Adipocyte (in vitro differentiated cells): ENCODE measurements at places on chromosomes 7 and 10.
A peak's percentile ranks its signal among the peaks of the same experiment; 100 is the strongest.

DNA sequence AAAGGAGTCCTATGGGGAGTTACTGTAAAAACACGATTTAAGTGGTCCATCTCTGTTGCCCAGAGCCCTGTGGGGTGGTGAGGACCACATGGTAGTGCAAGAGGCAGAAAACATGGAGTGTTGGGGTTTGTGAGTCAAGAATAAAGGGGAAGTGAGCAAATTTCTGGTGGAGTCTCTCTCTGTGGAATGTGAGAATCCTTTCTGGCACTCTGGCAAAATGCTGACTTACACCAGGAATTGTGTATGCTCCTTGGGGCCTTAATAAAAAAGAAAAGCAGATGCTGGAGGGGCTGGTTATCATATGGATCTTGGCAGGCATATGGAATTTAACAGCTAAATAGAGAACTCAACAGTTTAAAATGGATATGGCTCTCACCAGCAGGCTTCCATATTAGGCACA is 486.0 kb downstream of the TNS3 start:
- DNase-seq, result no peak

DNA sequence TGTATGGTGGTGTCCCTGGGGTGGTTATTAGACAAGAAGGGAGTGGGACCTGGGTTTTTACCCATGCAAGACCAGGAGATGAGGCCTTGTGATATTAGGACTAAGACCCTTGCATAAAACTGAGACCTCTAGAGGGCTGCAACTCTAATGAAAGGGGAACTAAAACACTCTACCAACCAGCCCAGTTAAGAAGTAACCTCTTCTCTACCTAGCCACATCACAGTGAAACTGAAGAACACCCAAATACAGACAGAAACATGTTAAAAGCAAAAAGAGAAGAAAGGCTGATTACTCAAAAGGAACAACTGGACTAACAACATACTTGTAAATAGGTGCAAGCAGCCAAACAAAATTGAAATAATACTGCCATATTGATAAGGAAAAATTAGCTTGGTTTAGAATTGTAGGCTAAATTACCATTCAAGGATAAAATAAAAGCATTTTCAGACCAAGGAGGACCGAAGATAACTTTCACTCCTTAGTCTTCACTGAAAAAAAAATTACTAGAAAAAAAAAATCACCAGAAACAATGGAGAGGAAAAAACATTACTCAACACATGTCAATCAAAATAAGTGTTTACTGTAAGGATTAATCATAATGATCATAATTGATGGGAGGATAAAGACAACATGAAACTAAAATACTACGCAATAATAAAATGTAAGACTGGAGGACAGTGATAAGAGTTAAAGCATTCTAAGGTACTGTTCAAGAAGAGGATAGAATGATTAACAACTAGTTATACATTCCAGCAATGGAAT is 27.6 kb downstream of the ERLIN1 start:
- DNase-seq, result no peak

DNA sequence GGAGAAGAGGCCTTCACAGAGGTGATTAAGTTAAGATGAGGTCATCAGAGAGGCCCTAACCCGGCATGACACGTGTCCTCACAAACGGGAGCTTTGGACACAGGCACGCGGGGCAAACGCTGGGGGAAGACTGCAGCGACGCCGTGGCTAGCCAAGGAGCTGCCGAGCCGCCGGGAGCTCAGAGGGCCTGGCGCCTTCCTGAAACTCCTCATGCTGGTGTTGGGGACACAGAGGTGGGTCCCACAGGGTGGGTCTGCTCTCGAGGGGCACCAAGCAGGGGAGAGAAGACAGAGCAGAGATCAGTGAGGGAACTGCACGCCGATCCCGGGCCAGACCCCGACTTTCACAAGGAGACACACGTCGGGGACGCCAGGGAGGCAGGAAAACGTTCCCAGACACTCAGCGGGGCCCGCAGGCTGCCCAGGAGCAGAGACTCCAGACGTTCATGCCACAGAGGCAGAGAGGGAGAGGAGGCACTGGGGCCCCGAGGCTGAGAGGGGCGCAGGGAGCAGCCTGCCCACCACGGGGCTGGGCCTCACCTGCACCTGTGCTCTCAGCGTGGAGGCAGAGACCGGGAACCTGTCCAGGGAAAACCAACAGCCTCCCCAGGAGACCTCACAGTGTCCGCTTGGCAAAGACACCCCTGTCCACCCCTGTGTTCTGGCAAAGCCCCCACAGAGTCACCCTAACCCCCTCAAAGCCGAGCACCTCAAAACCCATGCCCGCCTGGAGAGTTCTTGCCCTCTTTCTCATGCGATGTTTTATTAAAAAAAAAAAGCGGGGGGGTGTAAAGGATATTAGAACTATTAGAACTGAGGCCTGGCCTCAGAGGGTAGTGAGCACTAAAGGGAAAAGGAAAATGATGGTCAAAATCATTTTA is 103.8 kb downstream of the PDGFA start:
- DNase-seq, result no peak

DNA sequence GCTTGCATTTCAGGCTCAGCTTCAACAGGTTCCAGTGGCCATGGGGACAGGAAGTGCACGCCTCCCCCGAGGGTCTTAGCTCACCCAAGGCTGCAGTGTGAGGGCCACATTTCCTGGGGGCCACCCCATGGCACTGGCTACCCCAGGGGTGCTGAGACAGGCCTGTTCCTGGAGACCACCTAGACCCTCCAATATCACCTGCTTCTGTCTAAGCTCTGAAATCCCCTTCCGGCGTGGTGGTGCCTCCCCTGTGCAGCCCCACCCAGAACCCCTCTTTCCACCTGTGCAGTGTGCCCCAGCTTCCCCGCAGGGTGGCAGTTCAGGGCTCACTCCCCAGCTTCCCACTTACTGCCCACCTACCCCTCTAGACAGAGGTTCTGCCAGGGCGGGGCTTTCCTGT is 83.1 kb downstream of the ADARB2 start:
- DNase-seq, result no peak

- peak; percentile 91 for DNase-seq
These were observed at the start of gene GPR85 for GRCh38 chr7:113086431-113086888. GPR85 (minus strand) TSS chr7:113086827; CDS start chr7:113084721, 2,106 bp downstream.

- DNase-seq, result no peak
These were observed 1.4 kb upstream of the HOXA7 start for GRCh38 chr7:27157702-27158431.

GRCh38 chr10:76133597-76134255 is 702.3 kb downstream of the LRMDA start:
- peak; percentile 51 for DNase-seq

DNA sequence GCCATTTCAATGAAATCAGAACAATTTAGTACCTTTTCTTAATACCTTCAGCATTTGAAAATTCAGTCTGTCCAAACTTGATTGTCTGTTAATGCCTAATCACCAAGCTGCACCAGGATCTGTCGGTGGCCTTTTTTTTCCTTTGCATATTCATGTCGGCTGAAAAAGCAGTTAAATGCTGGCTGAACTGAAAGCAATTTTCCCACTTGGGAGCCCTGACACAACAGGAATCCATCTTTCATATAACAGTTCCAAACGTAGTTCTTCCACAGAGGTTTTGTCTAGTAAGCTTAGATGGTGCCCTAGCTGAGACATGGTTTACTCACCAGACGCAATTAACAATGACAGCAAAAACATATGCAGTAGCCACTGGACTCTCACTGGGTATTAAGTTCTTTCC is 83.6 kb upstream of the CHCHD3 start:
- no peak for DNase-seq

GRCh38 chr10:113386005-113386404 is 166.8 kb upstream of the HABP2 start:
- peak; percentile 65 for DNase-seq

GRCh38 chr7:47818796-47819606 is 129.3 kb downstream of the PKD1L1 start:
- peak; percentile 94 for DNase-seq

DNA sequence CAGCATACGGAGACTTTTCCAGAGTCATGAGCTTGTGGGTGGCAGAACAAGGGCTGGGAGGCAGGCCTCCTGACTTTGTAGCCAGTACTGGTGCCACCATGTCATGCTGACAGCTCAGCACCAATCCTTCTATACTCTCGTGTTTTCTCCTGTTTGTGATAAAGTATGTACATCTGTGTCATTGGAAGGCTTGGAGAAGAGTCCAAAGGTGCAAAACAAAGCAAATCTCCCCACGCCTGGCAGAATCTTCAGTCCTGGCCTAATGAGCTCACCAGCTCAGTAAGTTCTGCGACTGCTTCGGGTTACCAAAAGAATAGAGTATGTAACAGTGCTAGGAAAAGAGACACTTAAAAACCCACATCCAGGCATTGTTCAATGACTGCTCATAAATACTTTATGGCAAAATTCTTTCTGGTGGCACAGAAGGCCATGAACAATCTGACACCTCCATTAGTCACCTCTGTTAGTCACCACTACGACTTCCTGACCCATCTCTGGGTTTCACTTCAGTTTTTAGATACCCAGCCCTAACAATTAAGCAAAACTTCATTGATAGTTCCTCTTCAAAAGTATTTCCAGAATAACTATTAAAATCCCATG is 24.5 kb downstream of the STEAP1 start:
- peak; percentile 56 for DNase-seq

- peak; percentile 82 for DNase-seq
These were observed 139.0 kb upstream of the MKLN1 start for GRCh38 chr7:131188367-131189339.

DNA sequence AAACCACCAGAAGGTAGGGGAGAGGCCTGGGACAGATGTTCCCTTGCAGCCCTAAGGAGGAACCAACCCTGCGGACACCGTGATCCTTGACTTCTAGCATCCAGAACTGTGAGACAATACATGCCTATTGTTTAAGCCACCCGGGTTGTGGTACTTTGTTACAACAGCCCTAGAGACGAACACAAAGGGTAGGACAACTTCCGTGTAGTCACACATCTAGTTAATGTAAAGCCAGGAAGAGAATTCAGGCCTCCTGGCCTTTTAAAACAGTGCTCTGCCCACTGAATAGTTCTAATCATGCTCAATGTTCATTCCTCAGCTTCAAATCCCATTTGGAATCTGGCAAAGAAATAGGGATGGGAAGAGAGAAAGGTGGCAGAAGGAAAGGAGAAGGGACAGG is 240.2 kb upstream of the KMT2E start:
- DNase-seq, result no peak

DNA sequence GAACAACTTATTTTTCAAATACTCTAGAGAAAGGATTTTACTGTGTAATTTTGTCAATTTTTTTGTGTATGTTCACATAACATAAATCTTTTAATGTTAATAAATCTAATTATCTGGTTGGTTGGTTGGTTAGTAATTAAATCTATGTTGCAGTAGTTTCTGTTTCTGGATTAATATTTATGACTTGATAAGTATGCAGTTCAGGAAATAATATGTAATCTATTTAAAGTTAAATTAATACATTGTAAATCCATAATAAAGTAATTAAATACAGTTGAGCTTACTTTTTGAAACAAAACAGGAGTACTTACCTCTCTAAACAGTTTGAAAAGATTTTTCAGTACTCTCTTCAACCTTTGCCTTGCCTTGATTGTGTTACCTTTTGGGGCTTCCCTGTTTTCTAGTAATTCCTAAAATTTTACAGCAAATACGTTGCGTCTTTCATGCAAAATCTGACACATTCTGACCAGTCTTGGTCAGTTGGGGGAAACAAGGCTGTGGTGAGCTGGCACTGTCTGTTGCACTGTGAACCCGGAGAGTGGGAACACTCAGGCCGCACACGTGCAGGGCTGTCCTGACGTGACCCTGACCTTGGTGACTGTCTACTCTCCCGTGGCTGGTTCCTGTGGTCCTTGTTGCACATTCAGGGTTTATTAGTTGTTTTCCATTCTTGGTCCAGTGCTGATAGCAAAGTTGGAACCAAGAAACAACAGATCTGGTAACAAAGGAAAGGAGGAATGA is 45.6 kb upstream of the FGL2 start:
- no peak for DNase-seq

GRCh38 chr10:98411768-98412167 is 3.2 kb downstream of the PYROXD2 start:
- peak; percentile 27 for DNase-seq

GRCh38 chr7:111137296-111138192 is 46.6 kb downstream of the LRRN3 start:
- DNase-seq, result peak; percentile 59

DNA sequence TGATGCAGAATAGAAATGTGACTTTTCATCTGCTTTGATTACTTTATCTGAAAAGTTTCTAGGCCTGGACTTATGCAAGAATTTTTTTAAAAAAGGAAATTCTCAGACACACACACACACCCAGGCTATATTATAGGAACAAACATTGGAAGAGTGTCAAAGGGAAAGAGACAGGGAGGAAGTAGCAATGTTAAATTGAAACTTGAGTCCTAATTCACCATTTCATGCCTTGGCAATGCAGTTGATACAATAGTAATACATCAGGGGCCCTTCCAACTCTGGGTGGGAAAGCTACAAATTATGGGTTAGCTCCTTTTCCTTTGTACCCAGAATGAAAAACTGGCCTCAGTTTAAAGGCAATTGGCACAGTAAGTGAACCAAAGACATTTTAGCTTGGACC is 258.0 kb upstream of the LYZL1 start:
- DNase-seq, result peak; percentile 73

- DNase-seq, result no peak
These were observed 66.6 kb upstream of the IGFBP3 start for GRCh38 chr7:45987521-45988290.

- DNase-seq, result peak; percentile 86
These were observed 174.2 kb downstream of the PTN start for GRCh38 chr7:137169282-137169698.

GRCh38 chr7:92914645-92915044 is 78.3 kb upstream of the CDK6 start:
- DNase-seq, result no peak

DNA sequence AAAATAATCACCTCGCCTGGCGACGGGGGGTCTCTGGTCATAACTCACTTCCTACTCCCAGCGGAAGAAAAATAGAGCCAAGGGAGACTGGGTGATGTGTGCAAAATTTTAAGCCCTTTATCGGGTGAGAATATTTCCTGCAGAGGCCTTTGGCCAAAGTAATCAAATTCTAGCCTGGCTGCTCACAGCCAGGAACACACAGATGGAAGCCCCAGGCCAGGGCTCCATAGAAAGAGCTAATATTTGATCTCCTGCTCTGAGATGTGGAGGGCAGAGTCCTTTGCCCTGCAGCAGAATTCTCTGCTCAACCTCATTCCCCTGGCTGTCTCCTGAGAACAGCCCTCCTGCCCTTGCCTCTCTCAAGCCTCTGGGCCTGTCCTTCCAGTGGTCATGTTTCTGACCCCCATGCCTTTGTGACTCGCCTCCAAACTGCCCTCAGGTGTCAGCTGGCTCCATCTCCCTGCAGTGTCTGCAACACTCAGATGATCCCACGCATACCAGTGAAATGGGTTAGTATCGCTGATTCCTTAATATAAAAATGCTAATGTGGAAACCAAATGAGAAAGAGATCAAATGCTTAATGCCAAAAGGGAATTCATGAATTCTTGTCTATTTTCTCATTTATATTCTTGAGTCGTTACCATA is 34.5 kb downstream of the FRMD4A start:
- DNase-seq, result no peak

DNA sequence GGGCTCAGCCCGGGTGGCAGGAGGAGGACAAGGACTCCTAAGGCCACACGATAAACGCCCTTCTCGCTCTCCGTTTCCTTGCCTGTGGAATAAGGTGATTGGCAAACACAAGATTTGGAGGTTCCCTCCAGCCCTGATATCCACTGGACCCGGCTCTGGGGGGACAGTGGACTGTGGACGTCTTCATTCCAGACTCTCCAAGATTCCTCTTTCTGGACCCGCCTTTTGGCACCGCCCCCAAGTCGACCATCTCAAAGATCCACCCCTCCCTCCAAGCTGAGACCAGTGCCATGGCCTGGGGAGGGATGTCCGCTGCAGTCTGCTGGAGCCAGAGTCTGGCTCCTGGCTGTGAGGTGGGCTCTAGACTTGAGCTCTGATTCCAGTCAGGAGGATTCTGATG is 23.6 kb downstream of the ZNF783 start:
- DNase-seq, result peak; percentile 48

GRCh38 chr10:25978771-25979170 is 44.7 kb downstream of the MYO3A start:
- DNase-seq, result no peak
